ENCODE measurements at places on chromosomes 6 and 20.

DNA sequence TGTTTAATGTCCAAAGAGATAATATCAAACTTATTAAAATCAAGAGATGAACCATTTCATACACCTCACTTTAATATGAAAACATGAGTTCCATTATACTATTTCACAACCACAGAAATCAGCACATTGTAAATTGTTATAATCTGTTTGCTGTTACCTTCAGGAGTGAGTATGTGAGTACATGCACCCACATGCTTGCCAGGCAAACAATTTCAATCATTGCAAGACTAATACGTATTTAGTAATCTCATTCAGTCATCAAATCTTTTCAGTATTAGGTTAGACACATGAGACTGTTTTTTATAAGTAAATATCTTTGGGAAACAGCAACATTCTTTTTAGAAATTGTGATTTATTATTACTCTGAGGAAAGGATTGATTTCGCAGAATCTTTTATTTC, 9.3 kb upstream of the EPM2A start:
- DNase-seq = no peak

DNA sequence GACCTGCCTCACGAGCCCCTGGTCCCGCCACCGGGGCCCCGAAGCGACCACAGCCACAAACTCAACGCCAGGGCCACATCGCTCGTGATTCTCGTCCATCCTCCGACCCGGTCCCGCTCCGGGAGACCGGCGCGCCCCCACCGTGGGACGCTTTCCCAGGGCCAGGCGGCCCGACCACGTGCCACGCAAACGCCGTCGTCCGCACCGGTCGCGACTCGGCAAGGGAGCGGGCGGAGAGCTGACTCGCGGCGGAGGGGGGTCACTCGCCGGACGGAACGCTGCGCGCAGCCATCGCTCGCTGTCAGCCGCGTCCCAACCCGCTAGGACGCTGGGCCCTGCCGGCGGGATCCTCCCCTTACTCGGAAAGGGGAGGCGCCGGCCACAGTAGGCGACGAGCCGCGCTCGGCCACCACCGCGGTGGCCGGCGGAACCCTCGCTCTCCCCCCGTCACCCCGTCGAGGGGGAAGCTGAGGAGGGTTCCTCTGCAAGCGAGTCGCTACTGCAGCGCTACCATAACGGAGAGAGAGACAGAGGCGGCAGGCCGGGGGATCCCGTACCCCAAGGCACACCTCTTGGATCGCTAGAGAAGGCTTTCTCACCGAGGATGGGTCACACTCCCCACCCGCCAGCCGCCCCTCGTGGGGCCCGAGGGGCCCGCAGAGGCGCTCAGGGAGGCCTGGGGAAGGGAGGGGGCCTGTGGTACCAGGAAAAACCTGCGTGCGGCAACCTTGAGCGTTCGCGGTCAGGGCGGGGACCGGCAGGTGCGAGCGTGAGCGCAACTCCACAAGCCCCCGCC, 511.8 kb upstream of the ZNF337 start:
- DNase-seq = peak; percentile 15

- peak; percentile 61 for DNase-seq
Measured at GRCh38 chr6:45714741-45715507, 300.7 kb downstream of the CLIC5 start.

- DNase-seq = no peak
Measured at GRCh38 chr6:148441454-148441911, 98.8 kb downstream of the SASH1 start.

DNA sequence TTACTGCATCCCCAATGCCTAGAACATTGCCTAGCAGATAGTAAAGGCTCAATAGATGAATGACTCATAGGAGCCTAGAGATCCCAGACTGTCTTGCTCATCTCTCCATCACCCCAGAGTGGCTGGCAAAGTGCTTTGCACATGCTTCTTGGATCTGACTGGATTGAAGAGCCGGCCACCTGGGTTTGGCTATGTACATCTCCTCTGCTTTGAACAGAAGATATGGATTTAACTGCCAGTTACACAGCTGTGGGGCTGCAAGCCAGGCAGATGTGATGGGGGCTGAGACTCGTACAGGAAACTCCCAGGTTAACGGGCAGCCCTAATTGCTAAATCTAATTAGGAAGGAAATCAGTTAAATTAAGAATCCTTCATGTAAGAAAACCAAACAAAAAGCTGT, 28.6 kb downstream of the MYLIP start:
- DNase-seq = no peak

GRCh38 chr20:10573273-10573950, 100.4 kb downstream of the JAG1 start:
- no peak for DNase-seq

- DNase-seq = peak; percentile 16
Measured at GRCh38 chr6:79631693-79632172, 604 bp downstream of the SH3BGRL2 start.

DNA sequence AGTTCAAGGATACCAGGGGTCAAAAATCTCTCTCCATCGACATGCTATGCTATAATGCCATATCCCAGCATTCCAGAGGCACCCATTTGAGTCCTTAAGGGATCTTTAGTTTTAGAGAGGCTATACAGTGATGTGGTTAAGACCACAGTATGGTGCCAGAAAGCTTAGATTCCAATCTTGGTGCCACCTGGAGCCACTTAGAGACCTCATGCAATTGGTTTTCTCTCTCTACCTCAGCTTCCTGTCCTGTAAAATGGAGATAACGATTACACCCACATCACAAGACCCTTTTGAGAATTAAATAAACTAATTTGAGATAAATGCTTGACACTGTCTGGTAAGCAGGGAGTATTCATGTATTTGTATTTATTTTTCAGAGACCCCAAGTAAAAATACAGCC, 39.0 kb downstream of the PLAGL1 start:
- DNase-seq = no peak

GRCh38 chr20:38635721-38636288, 34.2 kb downstream of the ARHGAP40 start:
- DNase-seq = no peak

DNA sequence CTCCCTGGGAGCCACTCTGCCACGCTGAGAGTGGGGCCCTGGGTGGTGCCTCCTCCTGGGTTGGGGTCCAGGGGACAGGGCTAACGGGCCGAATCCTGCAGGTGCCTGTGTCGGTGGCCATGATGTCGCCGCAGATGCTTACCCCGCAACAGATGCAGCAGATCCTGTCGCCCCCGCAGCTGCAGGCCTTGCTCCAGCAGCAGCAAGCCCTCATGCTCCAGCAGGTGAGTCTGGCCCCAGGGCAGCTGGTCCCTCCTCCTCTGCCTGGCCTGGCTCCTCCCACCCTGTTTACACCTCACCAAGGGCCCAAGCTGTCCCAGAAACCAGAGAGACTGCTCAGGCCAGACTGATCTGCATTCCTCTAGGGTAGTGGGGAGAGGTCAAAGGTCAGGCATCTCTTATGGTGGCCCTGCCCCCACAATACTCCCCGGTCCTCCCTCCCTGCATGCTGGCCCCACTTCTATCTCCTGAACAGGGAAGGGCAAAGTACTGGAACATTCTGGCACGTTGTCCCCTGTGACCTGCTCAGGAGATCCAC, 38.6 kb downstream of the FOXP4 start:
- no peak for DNase-seq

- DNase-seq = no peak
Measured at GRCh38 chr6:32680055-32680454, 13.6 kb upstream of the HLA-DQB1 start.

DNA sequence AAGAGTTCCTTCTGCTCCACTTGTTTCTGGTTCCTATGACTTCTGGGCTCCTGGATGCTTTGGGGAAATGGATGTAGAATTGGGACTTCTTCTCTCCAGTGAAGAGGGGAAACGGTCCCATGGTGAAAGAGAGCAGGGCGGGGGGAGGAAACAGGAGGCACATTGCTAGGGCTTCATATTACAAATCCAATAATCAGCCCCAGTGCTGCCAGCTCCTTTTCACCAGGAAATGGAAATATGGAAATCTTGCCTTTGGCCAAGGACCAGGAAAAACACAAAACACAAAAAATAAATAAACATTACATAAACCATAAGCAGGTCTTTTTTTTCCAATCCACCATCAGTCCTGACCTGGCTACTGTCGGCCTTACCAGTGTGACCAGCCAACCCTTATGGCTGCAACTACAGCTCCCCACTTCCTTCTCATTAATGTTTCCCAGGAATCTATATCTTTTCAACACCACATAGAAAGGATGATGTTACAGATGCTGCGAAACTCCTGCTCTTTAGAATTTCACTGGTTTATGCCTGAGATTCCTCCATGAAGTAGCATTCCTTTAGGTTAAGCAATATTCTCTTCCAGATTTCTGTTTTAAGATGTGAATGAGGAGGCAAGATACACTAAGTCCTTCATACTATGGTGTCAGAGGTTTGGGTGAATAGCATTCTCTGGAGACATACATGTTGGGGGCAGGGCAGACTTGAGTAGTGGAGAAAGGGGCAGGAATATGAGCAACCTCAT, 2.0 kb downstream of the PI3 start:
- no peak for DNase-seq

- no peak for DNase-seq
Measured at GRCh38 chr6:90677440-90677839, 90.6 kb upstream of the MAP3K7 start.

DNA sequence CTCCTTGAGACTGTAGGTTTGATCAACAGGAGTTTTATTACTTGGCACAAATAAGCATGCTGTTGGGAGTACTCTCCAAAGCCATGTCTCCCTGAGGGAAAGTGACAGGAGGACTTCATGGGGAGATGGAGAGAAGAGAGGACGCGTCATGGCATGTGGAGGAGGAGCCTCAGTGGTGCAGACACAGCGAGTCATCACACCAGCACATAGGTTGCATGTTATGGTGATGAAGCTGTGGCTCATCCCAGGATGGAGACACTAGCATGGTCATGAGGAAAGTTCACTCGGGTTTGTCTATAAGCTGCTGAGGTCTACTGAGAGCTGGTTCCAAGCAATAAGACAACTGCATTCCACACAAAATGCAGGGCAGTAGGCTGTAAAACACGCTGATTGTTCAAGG, 13.2 kb upstream of the SSTR4 start:
- DNase-seq = no peak

- peak; percentile 66 for DNase-seq
Measured at GRCh38 chr6:75204217-75204958, 1.5 kb downstream of the COL12A1 start.

DNA sequence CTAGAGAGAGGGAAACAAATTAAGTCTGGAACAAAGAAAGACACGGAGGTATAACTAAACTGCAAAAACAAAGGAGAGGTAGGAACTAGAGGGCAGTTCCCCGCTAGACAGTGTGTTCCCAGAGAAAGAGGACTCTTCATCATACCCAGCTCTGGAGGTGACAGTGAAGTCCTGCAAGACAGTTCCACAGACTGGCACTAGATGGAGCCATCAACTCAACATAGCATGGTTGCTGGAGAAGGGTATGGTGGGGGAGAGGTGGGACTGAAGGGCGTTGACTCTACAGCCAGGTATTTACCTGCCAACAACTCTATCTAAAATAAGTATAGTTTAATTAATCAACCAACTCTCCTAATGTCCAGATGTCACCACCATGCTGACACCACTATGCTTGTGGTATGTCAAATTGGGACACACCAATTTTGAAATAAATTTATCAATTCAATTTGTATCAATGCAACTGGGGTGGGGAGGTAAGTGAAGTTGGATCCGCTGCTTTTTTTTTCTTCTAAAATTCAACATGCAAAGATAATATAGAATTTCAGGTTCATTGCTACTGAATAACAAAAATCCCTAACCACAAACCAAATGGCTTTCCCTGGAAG, 9.7 kb downstream of the BACH2 start:
- peak; percentile 26 for DNase-seq

- DNase-seq = no peak
Measured at GRCh38 chr6:99402448-99402847, 8.5 kb upstream of the COQ3 start.

DNA sequence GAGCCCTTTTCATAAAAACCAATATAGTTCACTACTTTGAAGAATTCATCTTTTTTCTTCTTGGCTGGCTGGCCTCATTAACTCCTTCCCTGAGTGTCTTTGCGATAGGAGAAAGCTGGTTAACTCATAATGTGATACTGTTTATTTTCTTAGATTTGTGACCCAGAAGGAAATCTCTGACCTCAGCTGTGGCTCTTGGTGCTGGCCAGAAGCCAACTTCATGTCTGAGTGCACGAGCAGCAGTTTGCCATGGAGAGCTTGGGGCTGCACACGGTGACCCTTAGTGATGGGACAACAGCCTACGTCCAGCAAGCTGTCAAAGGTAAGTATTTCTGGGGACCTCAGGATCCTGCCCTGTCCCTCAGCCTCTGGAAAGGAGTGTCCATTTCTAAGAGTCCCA, 16.7 kb upstream of the DEF6 start:
- DNase-seq = no peak

DNA sequence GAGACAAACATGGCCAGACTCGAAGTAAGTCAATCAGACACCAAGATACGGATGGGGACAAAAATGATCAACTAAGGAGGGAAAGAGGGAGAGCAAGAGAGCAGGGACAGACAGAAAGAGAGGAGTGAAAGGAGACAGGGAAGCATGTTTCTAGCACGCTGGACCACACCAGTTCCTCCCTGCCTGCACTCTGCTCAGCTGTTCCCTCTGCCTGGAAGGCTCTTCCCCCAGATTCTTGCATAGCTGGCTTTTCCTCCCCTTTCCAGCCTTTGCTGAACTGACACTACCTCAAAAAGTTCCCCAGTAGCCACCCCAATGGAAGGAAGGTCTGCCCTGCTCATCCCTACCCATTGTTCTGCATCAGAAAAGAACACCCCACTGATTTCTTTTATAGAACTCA, 185.9 kb downstream of the MAFB start:
- DNase-seq = no peak

- no peak for DNase-seq
Measured at GRCh38 chr6:41336824-41337223, 1.4 kb downstream of the NCR2 start.

GRCh38 chr6:2730353-2731107, 20.2 kb downstream of the MYLK4 start:
- DNase-seq = no peak

- DNase-seq = no peak
Measured at GRCh38 chr6:37492991-37493660, 6.6 kb downstream of the CCDC167 start.

All from GM13976 (cell line).